Cerebellar nuclear complex (tissue), 1 donor: ENCODE measurements at places on chromosomes 3 and 15.

DNA sequence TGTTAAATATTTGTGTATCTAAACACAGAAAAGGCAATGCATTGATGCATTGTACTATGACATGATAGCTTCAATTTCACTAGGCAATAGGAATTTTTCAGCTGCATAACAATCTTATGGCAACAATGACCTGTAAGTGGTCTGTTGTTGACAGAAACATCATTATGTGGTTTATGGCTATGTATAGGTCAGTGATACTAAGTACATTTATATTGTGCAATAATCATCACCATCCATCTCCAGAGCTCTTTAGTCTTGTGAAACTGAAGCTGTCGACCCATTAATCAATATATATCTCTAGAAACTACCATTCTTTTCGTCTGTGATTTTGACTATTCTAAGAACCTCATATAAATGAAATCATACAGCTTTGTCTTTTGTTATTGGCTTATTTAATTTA lies 200.1 kb upstream of the ZNF717 start:
- DNase-seq: no peak

- peak; percentile 14 for DNase-seq
These were observed 24.3 kb downstream of the LRRC28 start for GRCh38 chr15:99275525-99276128.

GRCh38 chr3:155960060-155960459 lies 89.6 kb downstream of the GMPS start:
- no peak for DNase-seq

GRCh38 chr15:41971895-41972252 lies 483 bp downstream of the EHD4 start:
- no peak for DNase-seq
